Stimulated activated CD8-positive, alpha-beta memory T cell treated with anti-CD3 and anti-CD28 coated beads, Interleukin-4, amount 100 ng/mL, for 1 hour (primary cell): ENCODE measurements at places on chromosomes 1 and 21.
A peak's percentile ranks its signal among the peaks of the same experiment; 100 is the strongest.

- DNase-seq: no peak
Measured at GRCh38 chr1:63865561-63865960, 91.7 kb downstream of the ROR1 start.

DNA sequence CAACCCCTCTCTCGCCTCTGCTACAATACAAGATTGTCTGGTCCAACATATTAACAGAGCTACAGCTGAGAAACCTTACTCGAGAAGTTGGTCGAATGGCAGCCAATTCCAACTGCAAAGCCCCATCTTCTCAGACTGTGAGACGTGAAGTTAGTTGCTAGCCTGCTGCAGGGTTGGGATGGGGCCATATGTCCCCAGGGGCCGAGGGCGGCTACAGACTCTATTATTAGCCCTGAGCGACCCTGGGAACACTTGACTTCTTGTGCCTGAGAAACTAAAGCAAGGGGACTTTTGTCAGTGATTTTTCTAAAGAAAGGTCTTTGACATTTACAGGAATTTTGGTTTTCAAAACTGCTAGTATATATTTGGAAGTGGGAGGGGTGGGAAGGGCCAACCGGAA, 13.7 kb downstream of the NCF2 start:
- no peak for DNase-seq

DNA sequence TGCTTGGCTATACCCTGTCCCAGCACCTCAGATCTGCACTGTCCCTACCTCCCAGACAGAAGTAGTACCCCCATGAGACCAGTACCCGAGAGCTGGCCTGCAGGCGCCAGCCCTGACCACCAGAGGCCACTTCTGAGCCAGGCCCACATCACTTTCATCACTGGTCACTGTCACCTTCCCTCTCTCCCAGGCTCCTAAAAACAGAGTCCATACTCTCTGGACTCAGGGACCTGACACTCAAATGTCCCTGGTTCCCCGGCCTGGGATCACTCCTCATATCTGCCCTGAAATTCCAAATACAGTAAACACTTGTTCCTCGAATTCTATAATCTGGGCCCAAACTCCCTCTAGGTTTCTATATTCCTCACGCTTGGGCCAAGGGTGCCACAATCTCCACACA, 18.7 kb downstream of the TMEM53 start:
- no peak for DNase-seq

DNA sequence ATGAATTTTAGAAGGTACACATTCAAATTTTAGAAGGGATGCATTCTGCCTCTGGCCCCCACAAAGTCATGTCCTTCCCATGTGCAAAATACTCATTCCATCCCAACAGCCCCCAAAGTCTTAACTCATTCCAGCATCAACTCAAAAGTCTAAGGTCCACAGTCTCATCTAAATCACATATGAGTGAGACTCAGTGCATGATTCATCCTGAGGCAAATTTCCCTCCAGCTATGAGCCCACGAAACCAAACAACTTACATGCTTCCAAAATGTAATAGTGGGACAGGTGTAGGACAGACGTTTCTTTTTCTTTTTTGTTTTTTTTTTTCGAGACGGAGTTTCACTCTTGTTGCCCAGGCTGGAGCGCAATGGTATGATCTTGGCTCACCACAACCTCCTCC, 12.5 kb upstream of the WNT2B start:
- DNase-seq: no peak

DNA sequence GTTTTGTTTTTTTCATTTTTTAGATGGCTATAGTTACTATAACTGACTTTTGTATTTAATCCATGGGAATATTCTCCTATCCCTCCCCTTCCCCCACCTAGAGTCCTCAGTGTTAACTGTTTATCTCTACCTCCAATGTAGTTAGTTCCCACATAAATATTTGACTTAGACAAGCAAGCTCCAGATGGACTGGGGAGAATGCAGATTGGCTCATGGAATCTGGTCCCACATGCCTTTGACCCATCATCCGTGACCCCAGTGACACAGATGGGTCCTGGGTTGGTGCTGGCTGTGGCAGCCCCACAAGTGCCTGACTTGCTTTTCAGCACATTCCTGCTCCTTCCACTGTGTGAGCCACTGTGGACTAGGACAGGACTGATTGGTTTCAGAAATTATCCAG, 41.8 kb downstream of the ATP2B4 start:
- DNase-seq: no peak

DNA sequence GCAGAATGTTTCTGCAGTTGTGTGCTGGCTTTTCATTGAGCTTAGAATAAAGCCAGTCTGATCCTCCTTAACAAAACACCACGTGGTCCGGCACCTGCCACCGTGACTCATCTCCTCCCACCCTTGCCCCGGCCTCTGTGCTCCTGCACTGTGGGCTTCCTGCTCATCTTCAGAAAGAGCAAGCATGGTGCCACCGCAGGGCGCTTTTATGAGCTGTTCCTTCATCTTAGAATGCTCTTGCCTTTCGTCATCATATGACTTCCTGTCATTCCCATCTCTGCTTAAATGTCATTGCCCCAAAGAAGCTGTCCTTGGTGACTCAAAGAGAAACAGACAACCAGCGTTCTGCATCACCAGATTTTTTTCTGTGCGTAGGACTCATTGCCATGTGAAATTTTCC, 117.8 kb downstream of the HHAT start:
- peak; percentile 35 for DNase-seq

- no peak for DNase-seq
Measured at GRCh38 chr1:17643861-17644703, 104.6 kb downstream of the ARHGEF10L start.

DNA sequence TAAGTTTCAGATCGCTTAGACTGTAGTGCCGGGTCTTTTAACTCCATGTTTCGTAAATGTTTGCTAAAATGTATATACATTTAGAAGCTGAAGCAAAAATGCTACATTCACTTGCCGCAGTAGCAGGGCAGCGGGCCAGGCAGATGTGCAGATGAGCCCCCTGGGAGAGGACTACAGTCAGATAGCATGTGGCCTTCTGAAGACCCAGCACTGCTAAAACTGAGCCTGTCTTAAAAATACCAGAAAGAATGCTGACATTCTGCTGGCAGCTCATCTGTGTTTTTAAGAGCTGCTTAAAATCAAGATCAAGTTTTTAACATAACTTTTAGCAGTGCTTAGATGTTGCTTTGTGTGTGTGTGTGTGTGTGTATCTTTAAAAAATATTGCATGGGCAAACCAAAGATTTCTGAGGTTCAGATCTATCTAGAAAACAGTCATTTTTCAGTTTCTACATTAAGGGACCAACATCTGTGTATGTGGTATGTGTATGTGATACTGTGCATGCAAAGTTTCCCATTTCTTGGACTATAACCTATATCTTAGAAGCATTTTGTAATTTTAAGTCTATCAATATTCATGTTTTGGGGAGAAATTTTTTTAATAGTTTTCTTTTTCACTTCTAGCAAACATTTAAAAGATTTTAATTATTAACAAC, 31.7 kb downstream of the CHRM3 start:
- no peak for DNase-seq

- no peak for DNase-seq
Measured at GRCh38 chr1:29800522-29800956, 564.2 kb downstream of the PTPRU start.

GRCh38 chr1:245026247-245026646, 128.5 kb upstream of the KIF26B start:
- DNase-seq: no peak

- no peak for DNase-seq
Measured at GRCh38 chr1:174652569-174653280, 205.0 kb downstream of the GPR52 start.

GRCh38 chr1:63602629-63603028, 9.4 kb downstream of the PGM1 start:
- DNase-seq: no peak

DNA sequence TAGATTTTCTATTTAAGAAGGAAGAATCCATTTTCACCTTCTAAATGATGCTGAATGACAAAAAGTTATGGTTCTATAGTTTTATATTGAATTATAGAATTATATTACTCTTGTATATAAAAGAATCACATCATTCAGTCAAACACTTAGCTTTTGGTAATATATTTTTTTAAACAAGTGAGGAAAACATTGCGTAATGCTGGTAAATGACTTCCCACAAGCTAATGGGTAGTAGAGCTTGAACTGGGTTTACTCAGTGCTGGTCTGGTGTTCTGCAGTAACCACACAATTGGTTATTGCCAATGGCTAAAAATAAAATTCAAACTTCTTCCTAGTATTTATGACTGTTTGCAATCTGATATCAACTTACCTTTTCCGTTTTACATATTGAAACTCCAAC, 10.6 kb upstream of the GIPC2 start:
- DNase-seq: no peak

GRCh38 chr1:17759114-17759513, 4.0 kb downstream of the ACTL8 start:
- no peak for DNase-seq

DNA sequence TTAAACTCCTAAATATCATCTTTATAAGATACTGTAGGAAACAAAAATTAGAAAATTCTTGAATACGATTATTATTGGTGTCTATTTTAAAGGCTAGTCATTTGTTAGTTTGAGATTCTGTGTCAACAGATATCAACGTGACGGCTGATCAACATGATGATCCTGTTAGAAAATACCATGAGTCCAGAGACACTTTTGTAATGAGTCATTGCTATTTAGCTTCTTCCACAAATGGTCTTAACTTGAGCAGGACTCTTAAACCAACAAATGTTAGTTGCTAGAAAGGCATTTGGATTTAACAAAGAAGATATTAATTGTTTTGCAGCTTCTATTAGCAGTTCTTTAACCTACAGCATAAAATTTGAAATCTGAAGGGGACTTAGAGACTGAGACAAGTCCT, 131.2 kb downstream of the TGFB2 start:
- no peak for DNase-seq

DNA sequence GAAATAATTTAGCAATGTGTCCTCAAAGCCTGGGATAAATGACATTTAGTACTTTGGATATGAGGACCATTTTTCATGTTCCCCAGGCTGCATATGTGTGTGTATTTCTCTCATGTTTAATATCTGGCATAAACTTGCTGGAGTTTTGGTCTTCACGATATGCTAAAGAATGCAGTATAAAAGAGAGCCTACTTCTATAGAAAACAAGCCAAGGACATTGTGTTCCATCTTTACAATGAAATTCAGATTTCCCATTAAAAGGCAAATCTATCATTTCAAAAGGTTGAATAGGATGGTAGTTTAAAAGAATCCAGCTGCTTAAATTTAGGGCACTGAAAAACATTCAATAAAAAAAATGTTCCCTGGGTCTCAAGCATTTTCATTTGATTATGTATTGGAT, 169.0 kb upstream of the C1orf105 start:
- DNase-seq: no peak

DNA sequence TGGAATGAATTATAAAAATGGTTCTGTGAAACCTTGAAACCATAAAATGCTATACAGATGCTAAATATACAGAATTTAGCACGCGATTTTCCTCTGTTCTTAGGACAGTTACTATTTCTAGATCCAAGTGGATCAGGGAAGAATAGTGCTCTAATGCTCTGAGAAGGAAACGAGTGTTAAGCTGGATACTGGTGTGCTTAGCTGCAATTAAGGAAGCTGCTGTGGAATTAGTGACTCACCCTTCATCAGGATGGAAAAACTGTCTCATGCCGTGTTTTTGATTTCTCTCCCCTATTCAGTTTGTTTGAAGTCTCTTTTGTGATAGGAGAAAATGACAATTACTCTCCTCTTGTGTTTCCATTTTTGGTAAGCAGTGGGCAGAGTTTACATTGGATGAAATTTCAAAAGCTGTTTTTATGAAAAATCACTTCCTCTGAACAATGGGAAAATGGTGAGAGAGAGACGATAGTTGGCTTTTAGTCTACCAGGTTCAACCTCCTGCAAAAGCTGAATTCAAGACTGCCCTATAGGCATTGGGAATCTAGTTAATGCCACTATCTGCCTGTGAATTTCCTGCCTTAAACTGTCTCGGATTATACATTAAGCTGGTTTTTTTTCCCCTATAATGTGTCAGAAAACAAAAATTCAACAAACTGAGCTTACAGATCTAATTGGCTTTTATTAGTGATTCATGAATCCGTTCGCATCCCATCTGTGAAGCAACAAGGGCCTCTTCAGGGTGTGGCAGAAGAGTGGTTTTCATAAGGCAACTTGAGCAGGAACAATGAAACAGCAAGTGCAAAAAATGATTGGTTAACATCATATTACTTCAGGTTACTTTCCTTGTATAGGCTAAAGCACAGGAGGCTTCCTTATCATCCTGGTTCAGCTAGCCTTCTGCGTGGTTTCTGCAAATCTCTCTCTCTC, 179.8 kb downstream of the ST6GALNAC3 start:
- DNase-seq: no peak

DNA sequence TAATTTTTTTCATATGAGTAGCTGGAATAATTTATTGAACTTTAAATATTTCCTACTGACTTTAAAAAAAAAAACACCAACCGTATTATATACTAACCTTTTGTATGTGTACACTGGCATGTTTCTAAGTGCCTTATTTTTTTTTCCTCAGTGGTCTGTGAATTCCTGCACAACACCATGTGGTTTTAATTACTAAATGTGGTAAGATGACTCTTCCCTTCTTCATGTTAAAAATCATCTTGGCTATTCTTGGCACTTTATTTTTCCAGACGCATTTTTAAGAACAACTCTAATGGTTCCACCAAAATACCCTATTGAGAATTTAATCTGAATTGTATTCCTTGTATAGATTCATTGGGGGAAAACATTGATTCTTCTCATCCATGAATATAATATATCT, 28.4 kb downstream of the PPP2R5A start:
- no peak for DNase-seq

GRCh38 chr1:35854989-35855700, 27.9 kb upstream of the AGO1 start:
- no peak for DNase-seq

- no peak for DNase-seq
Measured at GRCh38 chr21:14989359-14989758, 75.4 kb downstream of the NRIP1 start.

- DNase-seq: no peak
Measured at GRCh38 chr1:51520700-51521248, 1.7 kb upstream of the EPS15 start.

DNA sequence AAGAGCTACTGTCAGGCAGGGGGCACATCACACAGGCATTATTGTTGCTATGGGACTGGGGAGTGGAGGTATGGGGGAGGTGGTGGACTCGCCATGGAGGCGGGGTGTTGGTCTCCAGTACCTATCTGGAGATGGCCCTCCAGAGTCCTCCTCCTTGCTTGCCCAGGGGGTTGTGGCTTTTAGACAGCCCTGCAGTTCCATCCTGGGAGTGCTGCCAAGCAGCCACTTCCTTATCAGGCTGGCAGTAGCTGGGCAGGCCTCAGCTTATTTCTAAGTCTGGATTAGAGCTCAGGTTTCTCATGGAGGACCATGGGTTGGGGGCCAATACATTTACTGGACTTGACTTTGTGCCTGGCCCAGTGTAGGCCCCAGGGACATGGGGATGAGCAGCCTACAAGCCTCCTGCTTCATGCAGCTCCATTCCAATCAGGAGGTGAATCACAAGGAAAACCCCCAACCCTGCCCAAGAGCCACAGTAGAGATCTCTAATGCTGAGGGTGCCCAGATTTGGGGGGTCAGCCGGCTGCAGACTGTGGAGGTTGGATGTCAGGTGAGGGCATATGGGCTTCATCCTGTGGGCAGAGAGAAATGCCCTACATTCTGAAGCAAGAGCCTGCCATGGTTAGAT, 210.7 kb upstream of the EDN2 start:
- no peak for DNase-seq
